ENCODE measurements at places on chromosomes 7 and 10. TPM values are rescaled to one million over a fixed set of nuclear protein-coding genes. Genes with fewer than 3 reads are reported as not detected.

The EBLN1 gene
- not detected for total RNA-seq

The PRPS1L1 gene
- total RNA-seq = not detected

The RNF32 gene
- total RNA-seq = 0.39 TPM

The CNTNAP2 gene
- total RNA-seq = 0.20 TPM

The BAIAP2L1 gene
- total RNA-seq = 2.4 TPM

The ITIH5 gene
- total RNA-seq = 0.30 TPM

The C10orf67 gene
- not detected for total RNA-seq

The CFAP46 gene
- total RNA-seq = 0.25 TPM

The TMEM184A gene
- total RNA-seq = 0.07 TPM

The PRLHR gene
- total RNA-seq = not detected

The PFKFB3 gene
- 28.6 TPM for total RNA-seq

The AKR1C2 gene
- total RNA-seq = 0.89 TPM

The COL26A1 gene
- total RNA-seq = not detected

The RBM20 gene
- total RNA-seq = 0.15 TPM

The RNLS gene
- 1.4 TPM for total RNA-seq

The ACSM6 gene
- not detected for total RNA-seq

The VWDE gene
- not detected for total RNA-seq

The SPDYE5 gene
- total RNA-seq = not detected

The FRMPD2 gene
- total RNA-seq = 0.05 TPM

The SLC26A5 gene
- total RNA-seq = not detected

The TLX1 gene
- total RNA-seq = not detected

The SPRN gene
- 0.05 TPM for total RNA-seq

The H2AZ2 gene
- 221 TPM for total RNA-seq

The PTPN20 gene
- not detected for total RNA-seq

The SPDYE1 gene
- not detected for total RNA-seq

The SEPTIN7 gene
- total RNA-seq = 234 TPM

The ABCC2 gene
- 0.07 TPM for total RNA-seq

The GBX1 gene
- total RNA-seq = not detected

The IKZF1 gene
- total RNA-seq = not detected

Measured in mammary microvascular endothelial cell (primary cell).